D721Med (cell line): ENCODE measurements at places on chromosomes 3 and 15.

GRCh38 chr3:49916686-49917085 lies 12.9 kb downstream of the MON1A start:
- DNase-seq = no peak

DNA sequence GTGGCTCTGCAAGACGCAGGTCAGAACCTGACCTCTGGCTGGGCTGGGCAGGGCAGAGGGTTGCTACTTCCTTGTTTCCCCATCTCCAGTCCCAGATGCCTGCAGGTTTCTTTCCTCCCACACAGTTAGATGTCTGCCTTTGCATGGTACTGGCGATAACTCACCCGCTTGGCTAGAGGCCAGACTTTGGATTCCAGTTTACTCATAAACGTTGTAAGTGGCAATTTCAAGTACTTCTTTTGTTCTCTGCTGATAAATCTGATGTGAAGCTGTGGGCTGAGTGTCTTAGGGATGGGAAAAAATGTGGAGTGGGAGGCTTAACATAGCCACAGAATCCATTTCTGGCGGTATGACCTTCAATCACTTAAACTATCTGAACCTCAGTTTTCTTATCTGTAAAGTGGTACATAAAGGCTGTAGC lies 194.2 kb downstream of the EBLN2 start:
- no peak for DNase-seq

DNA sequence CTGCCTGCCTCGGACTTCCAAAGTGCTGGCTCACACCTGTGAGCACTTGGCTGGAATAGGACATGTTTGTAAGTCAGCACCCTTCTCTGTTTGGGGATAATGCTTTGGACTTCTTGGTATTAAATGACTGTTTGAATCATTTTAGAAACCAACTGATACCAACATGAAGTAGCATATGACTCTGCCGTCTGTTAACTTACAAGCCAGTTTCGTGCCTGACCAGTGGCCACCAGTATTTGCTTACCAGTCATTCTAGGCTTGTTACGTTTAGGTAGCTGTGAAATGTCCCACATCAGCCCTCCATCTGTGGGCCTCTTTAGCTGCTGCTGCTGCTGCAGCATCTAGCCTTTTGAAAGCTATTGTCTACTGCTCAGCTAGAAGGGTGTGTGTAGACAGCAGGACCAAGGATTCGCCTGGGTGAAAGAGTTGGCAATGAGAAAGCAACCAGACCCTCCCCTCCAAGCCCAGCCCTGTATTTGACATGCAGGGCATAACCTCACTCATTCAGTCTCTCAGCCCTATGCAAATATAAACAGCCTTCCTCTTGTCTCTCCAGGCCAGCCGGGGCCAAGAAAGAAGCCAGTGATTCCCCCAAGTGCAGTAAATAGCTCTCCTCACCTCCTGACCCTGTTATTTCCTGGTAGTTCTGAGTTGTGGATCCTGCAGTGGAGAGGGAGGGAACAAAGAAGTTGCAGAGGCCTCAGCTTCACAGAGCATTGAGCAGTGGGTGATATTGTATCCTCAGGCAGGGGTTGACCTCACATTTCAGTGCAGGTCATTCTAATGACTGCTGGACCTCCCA lies 51.0 kb downstream of the NKIRAS1 start:
- no peak for DNase-seq

- no peak for DNase-seq
Observed at GRCh38 chr3:12307136-12307535, 18.3 kb downstream of the PPARG start.

- no peak for DNase-seq
Observed at GRCh38 chr3:58345457-58345856, 12.8 kb downstream of the PXK start.

DNA sequence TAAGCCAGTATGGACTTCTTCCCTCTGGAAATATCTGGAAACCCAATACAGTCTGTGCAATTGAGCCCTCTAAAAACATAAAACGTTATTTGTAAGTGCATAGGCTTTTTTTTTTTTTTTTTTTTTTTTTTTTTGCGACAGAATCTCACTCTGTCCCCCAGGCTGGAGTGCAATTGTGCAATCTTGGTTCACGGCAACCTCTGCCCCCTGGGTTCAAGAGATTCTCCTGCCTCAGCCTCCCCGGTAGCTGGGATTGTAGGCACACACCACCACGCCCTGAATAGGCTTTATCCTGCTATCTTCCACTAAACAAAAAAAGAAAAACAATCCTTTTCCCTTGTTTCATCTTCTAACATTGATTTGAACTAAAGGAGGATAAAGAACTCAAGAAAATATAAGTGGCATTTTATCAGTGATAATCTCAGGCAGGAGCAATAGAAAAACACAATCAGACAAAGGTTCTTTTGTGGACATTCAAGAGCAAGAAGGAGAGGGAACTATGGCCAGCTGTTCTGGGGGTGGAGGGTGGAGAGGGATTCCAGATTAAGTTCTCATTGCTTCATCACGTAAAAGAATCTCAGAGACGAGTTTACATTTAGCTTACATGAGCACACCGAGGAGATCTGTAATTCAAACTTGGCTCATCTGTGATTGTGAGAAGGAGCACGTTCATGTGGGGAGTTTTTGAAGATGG lies 68.6 kb downstream of the ITGB5 start:
- no peak for DNase-seq

DNA sequence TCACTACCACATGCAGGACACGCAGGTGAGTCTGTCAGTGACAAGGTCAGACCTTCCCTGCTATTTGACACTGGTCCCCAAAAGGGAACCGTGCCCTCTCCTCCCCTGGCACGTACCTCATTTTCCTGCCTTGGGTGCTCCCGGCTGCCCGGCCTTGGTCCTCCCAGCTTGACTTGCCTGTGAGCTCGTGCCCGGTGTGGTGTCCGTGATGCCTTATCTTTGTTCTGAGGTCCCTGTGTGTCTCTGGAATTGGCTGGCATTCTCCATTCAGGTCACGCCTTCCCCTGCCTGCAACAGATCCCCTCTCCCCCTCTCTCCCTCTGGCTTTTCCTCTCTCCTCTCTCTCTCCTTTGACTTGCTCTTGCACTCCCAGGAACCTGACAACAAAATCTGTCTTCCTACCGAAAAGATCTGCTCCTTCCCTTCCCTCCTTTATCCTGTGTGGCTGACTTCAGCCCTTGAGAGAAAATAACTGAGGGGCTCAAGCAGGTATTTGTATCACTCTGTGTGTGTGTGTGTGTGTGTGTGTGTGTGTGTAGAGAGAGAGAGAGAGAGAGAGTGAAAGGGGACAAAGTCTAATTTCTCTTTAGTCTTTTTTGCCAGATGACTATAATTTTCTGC lies at the start of gene MASP1:
TSS of gene MASP1 (minus strand) at position 226 of the 621 bp plus-strand sequence. CDS start at position 121, 105 bp downstream.
- DNase-seq = no peak
